NCI-H187 treated with DMSO at 0.1 percent for 48 hours (cell line): ENCODE measurements at places on chromosomes 2 and 18.

- DNase-seq, result no peak
Measured at GRCh38 chr18:48304906-48305693, 104.1 kb downstream of the ZBTB7C start.

- DNase-seq, result no peak
Measured at GRCh38 chr2:194494401-194494800, 1162.6 kb upstream of the SLC39A10 start.

DNA sequence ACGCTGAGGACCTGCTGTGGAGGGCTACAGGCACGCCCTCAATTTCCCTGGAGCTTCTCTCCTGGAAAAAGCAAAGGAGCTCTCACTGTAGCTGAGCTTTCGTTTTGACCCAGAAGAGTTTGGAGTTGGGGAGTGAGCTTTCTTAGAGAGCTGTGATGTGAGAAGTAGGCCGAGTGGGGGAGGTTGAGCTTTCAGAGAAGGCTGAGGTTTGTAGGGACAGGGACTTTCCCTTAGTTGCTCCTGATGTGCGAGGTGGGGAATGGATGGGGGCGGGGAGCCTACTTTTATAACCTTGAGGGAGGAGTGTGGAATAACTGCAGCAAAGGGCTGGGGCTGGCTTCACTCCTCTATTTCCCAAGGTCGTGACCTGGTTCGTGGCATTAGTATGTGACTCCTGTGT lies 47.1 kb downstream of the ZNF532 start:
- no peak for DNase-seq

DNA sequence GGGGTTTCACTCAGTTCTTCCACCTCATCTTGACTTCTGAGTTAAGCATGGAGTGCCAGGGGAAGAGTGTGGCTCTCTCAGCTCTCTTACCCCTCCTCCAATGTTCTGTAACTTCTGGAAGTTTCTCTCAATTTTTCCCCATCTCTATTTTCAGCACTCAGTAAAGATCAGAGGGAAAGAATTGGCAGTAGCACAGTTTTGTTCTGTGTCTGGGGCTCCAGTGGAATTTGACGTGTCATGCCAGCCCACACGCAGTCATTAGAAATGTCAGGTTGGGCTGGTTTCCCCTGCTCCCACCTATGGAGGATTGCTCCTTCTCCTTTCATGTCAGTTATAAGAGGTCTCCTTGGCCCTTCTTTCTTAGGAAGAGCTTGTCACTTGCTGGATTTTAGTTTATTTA lies 104.6 kb upstream of the COL3A1 start:
- DNase-seq, result no peak

GRCh38 chr18:74465775-74466174 lies 8.7 kb upstream of the DIPK1C start:
- no peak for DNase-seq
